A549 treated with Hydrocortisone at 1 μM for 4 hours (cell line): ENCODE measurements at places on chromosomes 2 and 18. TPM values are rescaled to one million over a fixed set of nuclear protein-coding genes. Genes with fewer than 3 reads are reported as not detected.

Gene EHD3
- 6.3 to 8.0 TPM (median 7.4 TPM) in 5 replicates for total RNA-seq

Gene PROM2
- 0.01 to 0.23 TPM (median 0.14 TPM) in 4 of 5 replicates, not detected in the other for total RNA-seq

Gene SCG2
- 0.90 to 1.3 TPM (median 0.98 TPM) in 5 replicates for total RNA-seq

Gene FSIP2
- total RNA-seq, result 0.02 TPM in 1 of 5 replicates, not detected in the others

Gene RAD51AP2
- not detected in 5 replicates for total RNA-seq

Gene PKP4
- 20.8 to 36.8 TPM (median 26.3 TPM) in 5 replicates for total RNA-seq

Gene TEX44
- total RNA-seq, result not detected in 5 replicates

Gene KCNIP3
- total RNA-seq, result 1.3 to 2.3 TPM (median 1.7 TPM) in 5 replicates
